Right lobe of liver (tissue), 6 donors: ENCODE measurements at places on chromosomes 12 and 14.

DNA sequence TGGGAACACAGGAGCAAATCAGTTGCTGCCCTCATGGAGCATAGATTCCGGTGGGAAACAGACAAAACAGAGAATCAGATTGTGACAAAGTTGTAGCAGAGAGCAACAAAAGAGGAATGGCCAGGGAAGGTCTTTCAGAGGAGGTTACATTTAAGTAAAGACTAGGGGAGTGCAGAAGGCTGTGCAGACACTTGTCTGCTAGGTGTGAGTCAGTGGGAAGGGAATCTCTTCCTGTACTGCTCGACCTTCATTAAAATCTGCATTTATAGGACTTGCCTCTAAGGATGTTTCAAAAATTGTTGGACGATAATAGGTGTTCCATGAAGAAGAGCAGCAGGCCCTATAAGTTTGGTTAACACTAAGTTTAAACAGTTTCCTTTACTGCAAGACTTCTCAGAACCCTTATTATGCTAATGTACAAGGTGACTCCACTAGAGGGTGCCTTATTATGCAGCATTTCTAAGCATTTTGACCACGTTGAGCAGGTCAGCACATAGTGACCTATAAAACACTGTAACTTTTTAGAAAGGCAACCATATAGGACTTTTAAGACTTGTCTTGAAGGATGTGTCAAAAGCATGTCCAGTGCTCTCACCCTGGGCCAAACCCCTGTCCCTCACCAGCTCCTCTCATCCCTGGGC, 91.8 kb upstream of the RIC8B start:
- no peaks in the 10 kb centered on the region for H3K27me3 ChIP-seq
- no peaks in the 10 kb centered on the region for H3K36me3 ChIP-seq
- H3K4me3 ChIP-seq, result no peak overlapping the region
- no peaks in the 10 kb centered on the region for H3K4me1 ChIP-seq

GRCh38 chr12:29692237-29692636, 91.5 kb downstream of the TMTC1 start:
- H3K27ac ChIP-seq, result no peak overlapping the region
- no peaks in the 10 kb centered on the region for H3K4me1 ChIP-seq
- H3K27me3 ChIP-seq, result no peaks in the 10 kb centered on the region
- H3K36me3 ChIP-seq, result no peaks in the 10 kb centered on the region
- DNase-seq, result no peak
- H3K4me3 ChIP-seq, result no peak overlapping the region

- H3K4me1 ChIP-seq, result no peaks in the 10 kb centered on the region
- no peaks in the 10 kb centered on the region for H3K27me3 ChIP-seq
- H3K36me3 ChIP-seq, result no peaks in the 10 kb centered on the region
- no peak overlapping the region for H3K4me3 ChIP-seq
These were observed 186.7 kb upstream of the SLC38A2 start for GRCh38 chr12:46559311-46559710.

DNA sequence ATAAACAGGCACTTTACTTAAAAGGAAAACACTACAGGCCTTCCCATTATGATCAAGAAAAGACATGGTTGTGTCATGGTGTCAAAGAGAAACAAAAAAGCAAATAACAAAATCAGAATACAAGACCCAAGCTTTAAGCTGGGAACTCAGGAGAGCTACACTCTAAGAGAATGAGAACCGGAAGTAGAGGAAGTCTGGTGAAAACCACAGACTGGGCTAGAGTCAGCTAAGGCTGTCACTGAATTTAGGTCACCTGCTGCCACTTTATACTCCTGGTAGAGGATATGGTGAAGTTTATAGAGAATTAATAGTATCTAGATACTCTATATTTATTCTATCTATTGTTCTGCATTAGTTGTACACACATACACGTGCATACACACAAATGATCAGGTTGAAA, 971.7 kb downstream of the FLRT2 start:
- H3K36me3 ChIP-seq, result no peaks in the 10 kb centered on the region
- DNase-seq, result no peak
- H3K27me3 ChIP-seq, result no peaks in the 10 kb centered on the region
- no peak overlapping the region for H3K4me3 ChIP-seq
- no peaks in the 10 kb centered on the region for H3K4me1 ChIP-seq
- H3K27ac ChIP-seq, result no peak overlapping the region

GRCh38 chr12:53102883-53103807, at the start of gene SOAT2:
TSS of gene SOAT2 (plus strand) at chr12:53103486. CDS start at chr12:53103578, 92 bp downstream.
- H3K27ac ChIP-seq, result peak within 1 kb of the TSS; percentile 47
- no peaks in the 10 kb centered on the region for H3K27me3 ChIP-seq
- peaks cover 6% of the 10 kb centered on the region for H3K4me1 ChIP-seq
- DNase-seq, result no peak
- no peaks in the 10 kb centered on the region for H3K36me3 ChIP-seq
- no peak within 1 kb of the TSS for H3K4me3 ChIP-seq

DNA sequence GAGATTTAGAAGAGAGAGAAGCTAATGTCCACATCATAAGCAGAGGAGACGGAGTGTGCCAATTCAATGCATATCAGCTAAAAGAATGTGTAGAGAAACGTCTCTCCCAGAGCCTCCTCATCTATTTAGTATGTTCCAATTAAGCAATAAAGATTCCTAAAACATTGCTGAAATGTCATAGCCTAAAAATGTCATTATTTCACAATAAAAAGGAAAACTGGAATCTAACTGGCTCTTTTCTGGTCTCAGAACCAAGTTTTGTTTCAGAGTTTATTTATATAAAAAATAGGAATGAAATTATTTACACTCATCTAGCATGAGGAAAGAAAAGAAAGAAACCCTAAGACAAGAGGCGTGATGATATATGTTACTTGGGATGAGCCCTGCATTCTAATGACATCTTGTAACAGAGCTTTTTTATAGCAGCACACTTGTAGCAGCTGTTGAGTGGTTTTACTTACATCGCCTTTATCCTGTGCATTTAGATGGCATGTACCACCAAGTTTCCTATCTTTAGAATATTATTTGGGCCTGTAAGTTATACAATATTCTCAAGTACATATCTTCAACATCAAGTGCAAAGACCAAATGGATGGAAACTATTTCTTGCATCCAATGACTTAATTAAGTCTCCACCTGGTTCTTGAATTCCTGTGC, 266.3 kb upstream of the PRKD1 start:
- H3K27me3 ChIP-seq, result no peaks in the 10 kb centered on the region
- no peak for DNase-seq
- H3K27ac ChIP-seq, result no peak overlapping the region
- H3K36me3 ChIP-seq, result no peaks in the 10 kb centered on the region

- H3K4me3 ChIP-seq, result no peak overlapping the region
- peaks cover 2% of the 10 kb centered on the region for H3K4me1 ChIP-seq
- DNase-seq, result no peak
- H3K27me3 ChIP-seq, result no peaks in the 10 kb centered on the region
These were observed 49.3 kb downstream of the PAPLN start for GRCh38 chr14:73286598-73286997.

- H3K36me3 ChIP-seq, result no peaks in the 10 kb centered on the region
- H3K4me3 ChIP-seq, result no peak overlapping the region
- no peak overlapping the region for H3K27ac ChIP-seq
- no peak for DNase-seq
These were observed 726.8 kb downstream of the VRK1 start for GRCh38 chr14:97523936-97524335.

DNA sequence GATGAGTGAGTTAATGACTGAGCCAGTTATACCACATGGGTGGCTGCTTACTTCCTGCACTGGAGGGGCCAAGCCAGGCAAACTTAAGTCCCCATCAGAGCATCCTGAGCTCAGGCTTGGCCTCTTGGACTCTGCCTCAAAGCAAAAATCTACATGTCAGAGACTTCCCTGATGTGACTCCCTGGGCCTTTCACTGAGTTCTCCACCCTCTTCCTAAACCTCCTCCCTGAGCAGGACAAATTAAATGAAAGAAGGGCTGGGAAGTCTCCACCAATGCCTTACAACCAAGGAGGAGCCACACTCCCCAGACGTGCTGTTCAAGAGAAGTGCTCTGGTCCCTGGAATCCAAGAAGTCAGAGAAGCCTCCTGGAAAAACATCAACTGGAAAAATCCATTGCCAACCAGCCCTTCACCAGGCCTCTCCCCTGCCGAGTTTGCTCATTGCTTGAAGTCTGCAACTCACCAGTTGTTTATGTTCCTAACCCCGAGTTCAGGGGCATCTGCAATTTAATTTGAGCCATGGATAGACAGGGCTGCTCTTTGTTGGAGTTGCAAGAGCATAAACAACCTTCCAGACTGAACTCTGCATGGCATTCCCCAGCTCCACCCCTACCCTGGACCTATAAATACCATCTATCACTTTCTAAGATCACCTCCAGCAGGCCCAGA, 160.5 kb downstream of the ANO2 start:
- H3K27ac ChIP-seq, result no peak overlapping the region
- H3K4me3 ChIP-seq, result no peak overlapping the region
- H3K27me3 ChIP-seq, result no peaks in the 10 kb centered on the region
- no peaks in the 10 kb centered on the region for H3K4me1 ChIP-seq

DNA sequence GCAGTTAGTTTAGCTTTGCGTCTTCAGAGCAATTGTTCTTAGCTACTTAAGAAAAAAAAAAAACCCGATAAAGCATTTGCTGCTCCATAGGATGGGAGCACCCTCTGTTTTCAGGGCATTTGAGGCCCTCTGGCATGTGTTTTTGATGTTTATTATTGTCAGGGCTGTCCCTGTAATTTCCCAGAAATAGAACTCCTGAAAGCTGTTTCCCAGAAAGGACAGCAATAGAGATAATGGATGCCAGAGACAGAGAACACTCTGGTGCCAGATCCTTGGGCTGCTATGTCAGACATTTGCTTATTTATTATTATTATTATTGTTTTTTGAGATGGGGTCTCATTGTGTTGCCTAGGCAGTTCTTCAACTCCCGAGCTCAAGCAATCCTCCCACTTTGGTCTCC, 201.3 kb downstream of the ALG10 start:
- DNase-seq, result no peak
- no peak overlapping the region for H3K4me3 ChIP-seq
- H3K36me3 ChIP-seq, result no peaks in the 10 kb centered on the region
- H3K27ac ChIP-seq, result no peak overlapping the region
- H3K4me1 ChIP-seq, result no peaks in the 10 kb centered on the region
- H3K27me3 ChIP-seq, result no peaks in the 10 kb centered on the region

GRCh38 chr12:82687021-82688011, 610 bp downstream of the TMTC2 start:
- no peaks in the 10 kb centered on the region for H3K36me3 ChIP-seq
- peak overlapping the region; percentile 85 for H3K4me3 ChIP-seq
- no peaks in the 10 kb centered on the region for H3K27me3 ChIP-seq
- H3K4me1 ChIP-seq, result peaks cover 12% of the 10 kb centered on the region

DNA sequence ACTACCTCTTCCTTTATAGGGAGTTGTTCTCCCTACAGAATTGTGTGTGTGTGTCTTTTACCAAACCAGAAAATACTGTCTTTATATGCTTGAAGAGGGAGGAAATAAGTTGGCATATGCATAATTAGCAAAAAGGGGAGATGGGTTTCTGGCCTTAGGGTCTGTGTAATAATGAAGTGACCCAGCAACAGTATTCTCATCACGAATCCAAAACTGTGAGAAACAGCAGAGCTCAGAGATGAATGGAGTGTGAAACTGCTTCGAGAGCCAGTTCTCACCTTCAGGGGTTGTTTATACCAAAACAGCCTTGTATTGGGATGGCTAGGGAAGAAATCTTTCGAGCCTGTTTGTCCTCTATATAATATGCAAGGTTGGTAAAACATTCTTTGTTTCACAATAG, 227.5 kb downstream of the MON2 start:
- H3K4me3 ChIP-seq, result no peak overlapping the region
- no peaks in the 10 kb centered on the region for H3K36me3 ChIP-seq
- peaks cover 6% of the 10 kb centered on the region for H3K4me1 ChIP-seq
- no peak for DNase-seq
- H3K27me3 ChIP-seq, result no peaks in the 10 kb centered on the region

GRCh38 chr14:68964300-68965093, 14.6 kb downstream of the ACTN1 start:
- peak overlapping the region; percentile 24 for H3K27ac ChIP-seq
- H3K36me3 ChIP-seq, result no peaks in the 10 kb centered on the region
- no peak overlapping the region for H3K4me3 ChIP-seq
- H3K27me3 ChIP-seq, result no peaks in the 10 kb centered on the region

DNA sequence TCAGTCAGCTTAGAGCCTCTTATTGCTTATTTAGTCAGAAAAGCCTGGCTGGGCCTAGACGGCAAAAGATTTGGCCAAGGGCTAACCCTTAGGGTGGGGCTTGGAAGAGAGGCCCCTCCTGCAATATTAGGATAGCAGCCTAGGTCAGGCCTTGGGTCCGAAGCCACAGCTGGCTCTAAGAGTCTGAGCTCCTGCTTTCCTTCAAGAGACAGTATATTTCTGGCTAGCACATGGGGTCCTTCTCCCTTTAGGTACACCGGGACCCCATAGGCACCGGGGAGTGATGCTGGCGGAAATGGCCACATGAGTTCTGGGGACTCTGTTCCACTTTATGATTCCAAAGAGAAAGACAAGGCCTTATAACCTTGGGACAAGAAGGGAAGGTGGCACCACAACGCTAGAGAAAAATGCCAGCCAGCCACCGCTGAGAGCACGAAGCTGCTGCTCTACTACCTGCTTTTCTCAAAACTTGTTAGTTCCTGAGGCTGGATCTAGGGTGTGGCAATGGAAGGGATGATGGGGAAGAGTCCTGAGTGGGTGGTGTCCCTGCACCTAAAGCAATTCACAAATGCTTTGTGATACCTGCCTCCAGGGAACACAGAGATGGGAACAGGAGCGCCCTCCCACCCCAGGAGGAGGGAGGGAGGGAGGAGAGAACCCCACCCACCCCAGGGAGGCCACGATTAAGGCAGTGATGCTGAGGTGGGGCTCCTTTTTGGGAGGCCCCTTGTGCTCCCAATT, 3.1 kb upstream of the AVIL start:
- no peak overlapping the region for H3K27ac ChIP-seq
- H3K27me3 ChIP-seq, result no peaks in the 10 kb centered on the region
- peaks cover 13% of the 10 kb centered on the region for H3K4me1 ChIP-seq
- peaks cover 49% of the 10 kb centered on the region for H3K36me3 ChIP-seq

GRCh38 chr12:117679776-117680175, 289.0 kb downstream of the KSR2 start:
- H3K27ac ChIP-seq, result no peak overlapping the region
- no peak overlapping the region for H3K4me3 ChIP-seq
- H3K27me3 ChIP-seq, result no peaks in the 10 kb centered on the region
- no peaks in the 10 kb centered on the region for H3K36me3 ChIP-seq

DNA sequence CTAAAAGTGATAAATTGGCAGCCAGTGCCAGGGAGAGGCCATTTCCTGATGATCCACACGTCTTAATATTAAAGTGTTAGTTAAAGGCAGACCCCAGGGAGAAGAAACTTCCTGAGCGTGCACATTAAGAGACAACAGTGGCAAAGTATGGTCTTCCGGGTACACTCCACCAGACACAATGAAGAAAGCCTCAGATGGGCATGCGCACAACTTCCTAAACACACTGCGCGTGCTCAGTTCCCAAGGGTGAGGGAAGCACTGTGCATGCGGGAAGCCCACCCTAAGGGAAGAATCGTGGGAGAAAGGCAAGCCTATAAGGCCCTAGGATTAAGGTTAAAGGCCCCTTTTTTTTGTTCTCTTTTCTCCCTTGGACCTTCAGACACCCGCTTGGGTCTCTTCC, 140.7 kb upstream of the CDKN3 start:
- DNase-seq, result no peak
- no peaks in the 10 kb centered on the region for H3K27me3 ChIP-seq
- H3K4me3 ChIP-seq, result no peak overlapping the region
- no peaks in the 10 kb centered on the region for H3K4me1 ChIP-seq
- no peak overlapping the region for H3K27ac ChIP-seq
- H3K36me3 ChIP-seq, result no peaks in the 10 kb centered on the region

GRCh38 chr14:73961192-73961591, 11.1 kb downstream of the COQ6 start:
- DNase-seq, result no peak
- H3K27me3 ChIP-seq, result no peaks in the 10 kb centered on the region
- H3K27ac ChIP-seq, result no peak overlapping the region
- H3K4me1 ChIP-seq, result no peaks in the 10 kb centered on the region

GRCh38 chr12:58087423-58088127, 146.2 kb downstream of the ATP23 start:
- H3K4me3 ChIP-seq, result no peak overlapping the region
- no peaks in the 10 kb centered on the region for H3K36me3 ChIP-seq
- no peak overlapping the region for H3K27ac ChIP-seq
- no peak for DNase-seq
- no peaks in the 10 kb centered on the region for H3K27me3 ChIP-seq
- H3K4me1 ChIP-seq, result no peaks in the 10 kb centered on the region
